ENCODE measurements at places on chromosomes 4 and X.

DNA sequence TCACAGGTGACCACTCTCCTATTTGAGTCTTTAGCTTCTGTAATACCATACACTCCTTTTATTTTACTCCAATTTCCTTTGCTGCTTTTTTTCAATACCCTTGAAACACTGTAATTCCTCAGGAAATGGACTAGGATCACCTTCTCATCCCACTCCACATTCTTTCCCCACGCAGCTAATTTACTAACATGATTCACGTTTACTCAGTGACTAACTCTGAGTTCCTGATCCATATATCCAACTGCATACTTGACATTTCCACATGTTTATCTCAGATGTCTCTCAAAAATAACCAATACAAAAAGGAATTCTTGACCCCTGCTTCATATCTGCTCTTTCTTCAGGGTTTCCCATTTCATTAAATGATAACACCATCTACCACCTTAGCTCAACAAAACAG, 19.9 kb downstream of the RPS6KA6 start:
- no peak for DNase-seq

- DNase-seq, result no peak
These were observed 162.6 kb upstream of the RAPGEF2 start for GRCh38 chr4:158940271-158940670.

DNA sequence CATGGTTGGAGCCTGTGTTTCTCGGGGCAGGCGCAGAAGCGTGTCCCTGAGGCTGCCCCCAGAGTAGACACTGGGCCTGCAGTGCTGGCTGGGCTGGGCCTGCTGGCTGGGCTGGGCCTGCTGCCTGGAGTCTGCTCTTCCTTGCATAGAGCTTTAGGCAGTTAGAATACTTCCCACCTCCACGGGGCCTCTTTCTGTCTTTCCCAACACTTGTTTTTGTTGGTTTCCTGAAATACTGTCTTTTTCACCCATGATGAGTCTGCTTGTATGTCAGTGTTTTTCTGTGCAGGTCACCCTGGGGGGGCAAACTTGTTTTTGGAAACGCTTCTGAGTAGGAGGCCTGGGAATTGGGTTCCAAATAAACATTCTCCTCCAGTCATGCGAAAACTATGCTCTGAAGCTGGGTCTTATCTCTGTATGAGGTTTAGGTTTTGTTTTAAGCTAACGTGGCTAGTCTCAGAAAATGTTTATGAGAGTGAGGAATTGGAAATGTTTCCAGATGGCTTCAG, 32.2 kb downstream of the TRMT44 start:
- no peak for DNase-seq

- DNase-seq, result no peak
These were observed 199.2 kb downstream of the DCTD start for GRCh38 chr4:182717788-182718583.

GRCh38 chrX:7746856-7747255, 96.1 kb upstream of the VCX start:
- DNase-seq, result no peak

GRCh38 chr4:176753049-176753448, 39.7 kb downstream of the VEGFC start:
- no peak for DNase-seq

DNA sequence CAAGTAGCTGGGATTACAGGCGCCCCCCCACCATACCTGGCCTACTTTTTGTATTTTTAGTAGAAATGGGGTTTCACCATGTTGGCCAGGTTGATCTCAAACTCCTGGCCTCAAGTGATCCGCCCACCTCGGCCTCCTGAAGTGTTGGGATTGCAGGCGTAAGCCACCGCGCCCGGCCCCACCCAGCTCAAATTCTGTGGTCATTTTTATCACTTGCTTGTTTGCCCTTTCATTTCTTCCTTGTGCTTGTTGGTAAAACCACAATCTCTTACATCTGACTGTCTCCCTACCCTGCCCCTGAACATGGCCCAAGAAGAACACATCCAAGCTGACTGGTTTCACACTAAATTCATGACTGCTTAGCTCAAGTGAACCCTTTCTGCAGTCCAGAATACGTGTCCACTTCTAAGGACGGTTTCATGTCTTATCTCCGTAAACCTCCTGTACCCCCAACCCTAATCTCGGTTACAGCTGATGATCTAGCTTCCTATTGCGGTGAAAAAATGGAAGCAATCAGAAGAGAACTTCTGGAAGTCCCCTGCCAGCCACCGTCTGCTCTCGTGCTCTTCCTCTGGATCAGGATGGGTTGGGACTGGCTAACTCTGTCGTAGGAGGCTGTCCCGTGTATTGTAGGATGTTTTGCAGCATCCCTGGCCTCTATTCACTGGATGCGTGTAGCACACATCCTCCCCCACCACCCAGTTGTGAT, 5.4 kb upstream of the RS1 start:
- no peak for DNase-seq

GRCh38 chrX:72296991-72297390, 8.7 kb downstream of the CITED1 start:
- no peak for DNase-seq

DNA sequence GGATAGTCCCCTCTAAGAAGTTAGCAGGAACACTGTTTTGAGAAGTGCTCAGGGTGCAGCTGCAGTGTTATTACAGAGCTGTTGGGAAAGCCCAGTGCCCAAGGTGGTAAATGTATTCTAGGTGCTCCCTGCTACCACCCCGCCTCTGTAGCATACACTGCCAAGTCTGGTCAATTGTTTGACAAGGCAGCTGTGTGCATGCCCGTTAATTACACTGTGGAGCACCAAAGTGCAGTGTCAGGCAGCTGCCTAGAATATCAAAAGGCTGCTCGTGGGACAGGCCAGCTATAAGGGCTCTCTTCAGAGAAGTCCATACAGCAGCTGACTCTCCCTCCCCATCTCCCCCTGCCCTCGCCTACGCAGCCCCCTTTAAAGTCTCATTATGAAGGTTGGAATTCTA, 99.9 kb upstream of the KLHL13 start:
- DNase-seq, result no peak

DNA sequence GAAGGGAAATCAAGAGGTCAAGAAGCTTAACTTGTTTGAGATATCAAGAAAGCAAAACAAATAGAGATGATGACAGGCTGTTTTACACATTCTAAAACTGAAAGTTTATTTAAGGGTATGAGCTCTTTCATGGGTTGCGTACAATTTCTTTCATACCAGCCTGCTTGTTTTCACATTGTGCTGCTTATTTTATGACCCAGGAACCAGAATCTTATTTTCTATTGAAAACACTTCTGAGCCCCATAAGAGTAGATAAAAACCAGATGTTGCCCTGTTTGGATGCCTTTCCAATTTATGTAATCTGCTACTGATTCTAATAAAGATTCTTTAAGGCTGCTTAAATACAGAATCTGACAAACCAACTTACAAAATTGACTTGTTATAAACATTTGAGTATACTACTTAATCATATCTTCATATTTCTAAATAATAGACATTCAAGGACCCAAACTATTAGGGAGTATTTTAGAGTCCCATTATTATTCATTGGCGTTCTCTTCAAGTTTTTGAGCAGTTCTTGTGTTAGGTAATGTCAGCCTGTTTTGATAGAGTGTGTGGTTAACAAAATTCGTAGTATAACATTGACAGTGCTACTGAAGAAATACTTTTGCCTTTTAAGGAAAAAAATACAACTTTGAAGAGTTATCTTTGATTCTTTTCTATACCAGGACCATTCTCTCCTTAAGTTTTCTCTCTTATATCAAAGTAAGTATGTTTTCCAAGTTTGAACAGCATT, 74.4 kb downstream of the PDLIM5 start:
- no peak for DNase-seq

DNA sequence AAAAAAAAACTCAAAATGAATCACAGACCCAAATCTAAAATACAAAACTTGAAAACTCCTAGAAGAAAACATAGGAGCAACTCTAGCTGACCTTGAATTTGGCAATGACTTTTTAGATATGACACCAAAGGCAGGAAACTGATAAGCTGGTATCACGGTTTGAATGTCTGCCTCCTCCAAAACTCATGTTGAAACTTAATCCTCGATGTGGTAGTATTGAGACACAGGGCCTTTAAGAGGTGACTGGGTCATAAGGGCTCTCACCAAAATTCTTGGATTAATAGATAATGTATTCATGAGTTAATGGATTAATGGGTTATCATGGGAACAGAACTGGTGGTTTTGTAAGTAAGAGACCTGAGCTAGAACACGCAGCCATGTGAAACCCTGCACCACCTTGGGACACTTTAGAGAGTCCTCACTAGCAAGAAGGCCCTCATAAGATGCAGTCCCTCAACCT, 40.5 kb downstream of the FRYL start:
- DNase-seq, result no peak

GRCh38 chr4:145937971-145938611, 532 bp downstream of the ZNF827 start:
- DNase-seq, result no peak

DNA sequence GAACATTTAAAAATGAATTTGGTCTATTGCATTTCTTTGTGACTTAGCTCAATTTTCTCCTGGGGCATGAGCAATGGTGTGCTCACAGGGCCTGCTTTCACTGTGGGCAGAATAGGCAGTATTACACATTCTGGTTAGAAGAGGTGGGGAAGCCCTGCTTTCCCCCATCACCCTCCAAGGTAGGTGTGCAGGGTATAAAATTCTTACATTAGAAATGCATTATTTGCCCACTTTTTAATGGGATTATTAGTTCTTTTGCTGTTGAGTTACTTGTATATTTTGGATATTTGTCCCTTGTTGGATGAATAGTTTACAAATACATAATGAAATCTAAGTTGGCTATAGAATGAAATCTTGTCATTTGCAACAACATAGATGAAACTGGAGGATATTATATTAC, 8.3 kb upstream of the STBD1 start:
- no peak for DNase-seq

GRCh38 chr4:177012918-177013545, 220.3 kb upstream of the VEGFC start:
- no peak for DNase-seq

GRCh38 chr4:70838666-70839588, 763 bp downstream of the GRSF1 start:
- DNase-seq, result peak; percentile 23

DNA sequence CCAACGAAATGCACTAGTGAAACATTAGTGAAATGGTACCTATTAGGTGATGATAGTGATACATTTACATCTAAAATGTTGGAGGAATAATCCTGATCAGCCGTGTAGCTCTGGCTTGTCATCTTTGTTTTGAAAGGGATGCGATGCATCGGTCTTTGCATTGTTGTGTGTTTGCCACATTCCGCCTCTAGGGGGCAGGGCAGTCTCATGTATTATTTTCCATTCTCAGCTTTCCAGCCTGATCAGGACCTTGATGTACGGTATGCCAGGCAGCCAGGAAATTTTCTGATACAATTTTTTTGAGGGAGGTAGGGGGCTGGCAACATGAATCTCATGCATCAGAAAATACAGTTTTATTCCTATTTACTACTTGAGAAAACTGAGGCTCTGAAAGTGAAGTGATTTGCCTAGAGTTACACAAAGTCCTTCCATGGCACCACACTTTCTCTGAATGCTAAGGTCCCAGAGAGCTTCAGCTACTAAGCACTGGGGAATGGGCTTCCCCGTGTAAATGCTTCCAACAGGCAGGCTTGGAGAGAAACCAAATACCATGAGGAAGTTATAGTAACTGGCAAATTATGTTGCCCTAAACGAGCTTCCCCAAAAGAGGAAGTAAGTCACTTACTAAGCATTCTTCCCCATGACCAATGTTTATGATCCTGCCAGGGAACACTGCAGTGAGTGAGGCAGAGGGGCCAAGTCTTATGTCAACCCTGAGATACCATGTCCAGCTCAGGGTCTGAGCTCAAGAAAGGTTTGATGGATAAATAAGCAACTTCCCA, 31.8 kb upstream of the IQSEC2 start:
- DNase-seq, result peak; percentile 35

DNA sequence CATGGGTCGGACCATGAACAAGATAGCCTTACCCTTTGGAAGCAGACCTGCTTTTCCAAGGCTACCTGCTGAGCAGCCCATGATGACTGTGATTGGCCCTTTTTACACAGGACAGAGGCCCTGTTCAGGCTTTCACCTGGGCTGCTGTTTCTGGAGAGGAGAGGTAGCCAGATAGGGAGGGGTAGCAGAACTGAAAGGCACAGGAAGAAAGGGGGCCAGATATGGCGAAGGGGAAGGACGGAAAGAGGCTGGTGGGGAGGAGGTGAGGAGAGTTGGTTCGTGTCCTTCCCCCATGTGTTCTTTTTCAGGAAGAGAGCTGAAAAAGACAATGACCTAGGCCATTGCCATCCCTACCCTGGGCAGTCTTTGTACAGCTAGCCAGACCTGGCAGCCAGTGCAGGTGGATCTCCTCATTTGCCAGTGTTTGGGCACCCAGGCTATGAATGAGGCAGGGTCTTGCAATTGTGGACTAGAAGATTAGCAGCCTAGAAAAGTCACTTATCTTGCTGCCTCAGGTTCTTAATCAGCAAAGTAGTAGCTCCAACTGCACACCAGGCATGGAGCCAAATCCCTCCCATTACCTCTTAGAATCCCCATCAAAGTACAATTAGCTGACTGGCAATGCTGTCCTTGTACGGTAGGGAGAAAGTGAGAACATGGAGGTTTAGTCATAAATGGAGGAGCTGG, 139.6 kb downstream of the AMMECR1 start:
- no peak for DNase-seq

- no peak for DNase-seq
These were observed 1.1 kb upstream of the UBE2D3 start for GRCh38 chr4:102828497-102828808.

- DNase-seq, result no peak
These were observed 8.5 kb downstream of the PPP1R3F start for GRCh38 chrX:49278081-49278480.

DNA sequence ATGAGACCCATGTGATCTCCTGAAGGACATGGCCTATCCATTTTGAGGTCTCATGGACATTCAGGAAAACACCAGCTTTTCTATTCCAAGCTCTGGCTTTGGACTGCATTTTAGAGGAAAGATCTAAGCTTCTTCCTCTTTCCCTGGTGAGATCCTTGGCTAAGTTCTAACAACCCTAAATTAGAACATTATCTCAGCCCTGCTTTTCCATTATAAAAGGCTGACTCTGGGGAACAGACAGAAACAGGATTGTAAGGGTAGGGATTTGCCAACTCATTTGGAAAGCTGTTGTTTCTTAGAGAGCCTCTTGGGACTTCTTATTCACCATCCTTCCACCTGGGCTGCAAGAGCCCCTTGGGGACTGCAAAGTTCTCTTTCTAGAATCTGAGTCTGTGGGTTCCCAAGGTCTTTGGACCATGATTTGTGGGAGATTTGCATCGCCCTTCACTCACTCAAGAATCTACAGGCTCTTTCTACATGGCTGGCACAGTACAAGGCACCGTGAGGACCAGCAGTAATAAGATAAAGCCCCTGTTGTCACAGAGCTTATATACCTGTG, 146.9 kb downstream of the FNIP2 start:
- no peak for DNase-seq
